ENCODE measurements at places on chromosomes 11 and 22.

DNA sequence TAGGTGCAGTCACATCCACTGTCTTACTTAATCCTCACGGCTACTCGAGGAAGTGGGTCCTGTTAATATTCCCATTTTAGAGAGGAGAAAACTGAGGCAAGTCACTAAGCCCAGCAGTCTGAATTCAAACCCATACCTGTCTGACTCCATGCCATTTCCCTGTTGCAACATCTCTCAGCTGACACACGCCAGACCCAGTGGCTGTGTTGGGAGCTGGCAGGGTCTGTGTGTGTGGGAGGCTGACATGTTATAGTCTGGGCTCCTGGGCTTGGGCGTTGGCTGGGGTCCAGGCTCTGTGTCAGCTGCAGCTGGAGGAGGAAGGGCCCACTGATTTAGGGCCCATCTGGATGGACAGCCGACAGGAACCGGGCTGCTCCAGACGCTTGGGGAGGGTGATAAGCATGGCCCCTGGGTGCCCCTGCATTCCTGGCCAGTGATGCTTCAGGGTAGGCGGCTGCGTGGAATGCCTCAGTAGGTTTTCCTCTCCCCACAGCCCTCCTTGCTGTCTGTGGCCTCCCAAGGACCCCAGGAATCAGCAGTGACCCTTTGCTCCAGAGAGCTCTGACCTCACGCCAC, 562.5 kb downstream of the MN1 start:
- DNase-seq, result peak; percentile 97

GRCh38 chr11:4682623-4683419, 14.8 kb downstream of the OR51E2 start:
- peak; percentile 7 for DNase-seq

GRCh38 chr22:38142606-38143005, 32.1 kb upstream of the BAIAP2L2 start:
- DNase-seq, result no peak

DNA sequence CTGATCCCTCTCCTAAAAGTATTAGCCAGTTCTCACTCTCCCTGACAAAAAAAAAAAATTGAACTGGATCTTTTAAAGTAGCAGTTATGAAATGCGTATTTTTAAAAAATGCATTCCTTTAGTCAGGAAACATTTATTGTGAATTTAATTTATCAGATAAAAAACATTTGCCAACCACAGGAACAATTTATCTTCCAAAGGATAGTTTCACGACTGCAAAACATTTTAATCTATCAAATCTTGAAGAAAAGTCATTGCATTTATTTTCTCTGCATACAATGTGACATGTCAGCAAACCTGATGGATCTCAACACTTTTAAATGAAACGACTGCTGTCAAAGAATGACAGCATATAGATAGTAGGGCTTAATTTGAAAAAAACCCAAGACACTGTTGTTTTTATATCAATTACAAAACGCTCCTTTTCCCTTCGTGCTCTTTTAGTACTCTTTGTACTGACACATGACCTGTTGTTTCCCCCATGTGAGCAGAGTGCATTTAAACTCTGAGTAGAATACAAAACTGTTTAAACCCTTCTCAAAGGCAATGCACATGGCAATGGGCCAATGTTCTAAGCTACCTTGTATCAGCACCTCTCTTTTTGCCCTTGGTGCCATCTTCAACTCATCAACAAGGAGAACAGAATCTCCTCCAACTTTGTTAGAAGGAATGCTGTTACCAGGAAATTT, 107.0 kb downstream of the ATG16L2 start:
- DNase-seq, result no peak

GRCh38 chr11:15897211-15897960, 459.0 kb downstream of the SOX6 start:
- peak; percentile 24 for DNase-seq

DNA sequence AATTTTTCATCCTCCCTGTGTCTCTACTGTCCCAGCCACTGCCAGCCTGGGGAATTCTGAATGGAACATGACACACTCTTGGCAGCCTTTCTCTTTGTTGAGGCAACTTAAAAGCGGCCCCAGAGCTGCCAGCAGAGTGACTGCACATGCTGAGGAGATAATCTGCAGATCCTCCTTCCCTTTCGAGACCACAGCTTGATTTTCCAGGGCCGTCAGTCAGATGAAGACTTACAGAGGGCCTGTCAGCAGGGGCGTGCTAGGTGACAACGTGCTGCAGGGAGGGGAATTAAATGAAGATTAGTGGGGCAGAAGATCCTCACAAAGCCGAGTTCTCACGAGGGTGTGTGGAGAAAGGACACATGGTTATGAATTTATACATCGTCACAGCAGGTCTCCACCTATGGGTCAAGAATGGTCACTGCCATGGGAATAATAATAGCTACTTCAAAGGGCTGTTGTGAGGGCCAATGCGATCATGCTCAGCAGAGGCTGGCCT, 193.5 kb upstream of the PITPNB start:
- DNase-seq, result no peak

- DNase-seq, result peak; percentile 81
Measured at GRCh38 chr11:925496-926301, at the start of gene AP2A2. Gene AP2A2 (plus strand): TSS chr11:925870. CDS start chr11:926022, 152 bp downstream.

DNA sequence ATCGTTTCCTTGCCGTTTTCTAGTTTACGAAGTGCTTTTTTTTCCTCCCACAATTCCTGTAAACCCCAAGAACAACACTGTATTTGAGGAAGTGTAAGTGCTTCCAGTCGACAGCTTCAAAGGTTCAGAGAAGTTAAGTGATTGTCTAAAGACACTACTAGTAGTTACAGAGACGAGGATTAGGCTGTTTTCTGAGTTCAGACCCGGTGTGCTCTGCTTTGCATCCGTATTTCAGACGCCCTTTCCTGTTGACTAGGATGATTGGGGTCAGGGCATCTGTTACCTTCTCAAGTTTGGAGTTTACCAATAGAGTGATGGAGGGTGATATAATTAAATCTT, 430 bp downstream of the CLP1 start:
- DNase-seq, result no peak

- no peak for DNase-seq
Measured at GRCh38 chr11:120573756-120574354, 62.3 kb downstream of the GRIK4 start.

DNA sequence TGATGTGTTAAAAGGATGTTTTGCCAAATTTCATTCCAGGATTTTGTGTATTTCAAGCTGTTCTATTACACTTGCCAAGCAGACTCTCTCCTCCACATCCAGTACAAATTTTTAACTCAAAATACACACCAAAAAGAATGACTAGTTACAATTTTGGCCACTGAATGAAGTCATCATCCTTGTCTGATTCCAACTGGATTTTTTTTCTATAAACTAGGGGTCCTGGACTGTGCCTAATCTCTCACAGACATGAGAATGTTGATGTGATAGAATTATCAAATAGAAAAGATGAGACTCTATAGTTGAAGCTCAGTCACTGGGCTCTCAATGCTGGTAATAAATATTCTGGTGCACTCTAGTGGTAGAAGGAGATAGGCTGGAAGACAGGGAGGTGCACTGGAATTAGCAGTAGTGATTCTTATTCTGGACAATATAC, 85.8 kb downstream of the FANCF start:
- DNase-seq, result no peak

DNA sequence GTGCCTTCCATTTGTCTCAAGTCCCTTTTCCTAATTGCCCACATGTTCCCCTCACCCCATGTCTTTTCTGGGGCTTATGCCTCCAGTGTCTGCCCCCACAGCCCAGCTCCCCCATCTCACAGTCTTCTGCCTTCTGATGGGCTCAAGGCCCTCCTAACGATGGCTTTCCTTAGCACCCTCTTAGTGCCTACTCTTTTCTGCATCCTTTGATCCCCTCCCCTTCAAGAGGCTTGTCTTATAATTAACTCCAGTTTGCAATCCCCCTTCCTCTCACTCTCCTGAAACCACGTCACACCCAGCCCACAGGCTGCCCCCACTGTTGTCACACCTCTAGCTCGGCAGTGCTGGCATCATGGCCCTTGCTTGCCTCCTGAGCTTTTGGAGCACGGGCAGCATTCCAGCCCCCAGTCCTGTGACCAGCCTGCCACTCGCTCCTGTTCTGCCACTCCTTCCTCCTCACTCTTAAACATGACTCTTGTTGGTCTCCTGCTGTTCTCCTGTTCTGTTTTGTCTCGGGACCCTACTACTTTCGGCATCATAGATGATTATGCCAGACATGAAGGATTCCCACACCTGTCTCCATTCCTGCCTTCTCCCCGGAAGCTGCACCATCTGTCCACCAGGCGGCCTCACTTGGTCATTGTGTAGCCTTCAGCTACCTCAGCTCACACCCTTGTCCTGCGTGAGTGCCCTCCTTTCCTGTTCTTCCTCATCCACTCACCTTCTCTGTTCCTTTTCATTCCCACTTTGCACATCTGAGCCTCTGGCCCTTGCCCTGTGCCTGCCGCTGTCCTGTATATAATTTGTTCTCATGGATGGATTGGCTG, 26.1 kb downstream of the UBE2L3 start:
- DNase-seq, result no peak
